ENCODE measurements at places on chromosomes 2 and 18.

GRCh38 chr2:11984316-11985158 lies 238.1 kb downstream of the LPIN1 start:
- no peak for DNase-seq

DNA sequence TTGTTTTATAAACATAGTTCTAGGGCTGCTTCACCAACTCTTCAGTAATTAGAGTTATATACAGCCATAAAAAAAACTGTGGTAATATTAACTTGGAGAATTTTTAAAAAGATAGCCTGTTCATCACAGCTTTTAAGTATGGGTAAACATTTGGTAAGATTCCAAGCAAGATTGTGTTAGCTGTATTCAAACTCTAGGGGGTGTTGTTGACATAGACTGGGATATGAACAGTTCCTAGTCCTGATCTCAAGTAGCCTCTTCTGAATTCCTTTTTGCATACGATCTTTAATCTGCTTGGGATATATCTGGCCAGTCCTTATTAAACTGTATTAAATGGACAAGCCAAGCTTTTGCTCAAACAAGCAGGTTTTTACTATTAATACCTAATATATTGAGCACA lies 13.4 kb downstream of the NOP58 start:
- no peak for DNase-seq

GRCh38 chr2:56130463-56131070 lies 53.2 kb upstream of the CCDC85A start:
- DNase-seq, result no peak

GRCh38 chr2:224354632-224355211 lies 47.2 kb downstream of the FAM124B start:
- DNase-seq, result no peak

- DNase-seq, result no peak
Observed at GRCh38 chr2:70371753-70372152, 69.9 kb upstream of the FAM136A start.

DNA sequence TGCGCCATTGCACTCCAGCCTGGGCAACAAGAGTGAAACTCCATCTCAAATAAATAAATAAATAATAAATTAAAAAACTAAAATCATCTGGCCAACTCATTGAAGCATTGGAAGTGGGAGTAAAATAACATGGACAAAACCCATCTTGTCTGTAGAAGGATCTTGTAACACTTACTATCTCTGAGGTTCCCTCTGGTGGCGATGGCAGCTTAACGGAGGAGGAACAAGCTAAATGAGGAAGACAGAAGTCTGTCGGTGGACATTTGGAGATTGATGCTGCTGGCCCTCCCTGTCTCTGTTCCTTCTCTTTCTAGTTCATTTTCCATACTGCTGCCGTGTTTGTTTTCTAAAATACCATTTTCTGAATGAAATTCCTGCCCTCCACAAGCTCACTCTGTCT lies 43.4 kb downstream of the ZCCHC2 start:
- DNase-seq, result no peak

Data from SIG-M5 (cell line).